ENCODE measurements at places on chromosomes 16 and 17.

GRCh38 chr17:52294301-52294700, 135.8 kb upstream of the CA10 start:
- no peak for DNase-seq

DNA sequence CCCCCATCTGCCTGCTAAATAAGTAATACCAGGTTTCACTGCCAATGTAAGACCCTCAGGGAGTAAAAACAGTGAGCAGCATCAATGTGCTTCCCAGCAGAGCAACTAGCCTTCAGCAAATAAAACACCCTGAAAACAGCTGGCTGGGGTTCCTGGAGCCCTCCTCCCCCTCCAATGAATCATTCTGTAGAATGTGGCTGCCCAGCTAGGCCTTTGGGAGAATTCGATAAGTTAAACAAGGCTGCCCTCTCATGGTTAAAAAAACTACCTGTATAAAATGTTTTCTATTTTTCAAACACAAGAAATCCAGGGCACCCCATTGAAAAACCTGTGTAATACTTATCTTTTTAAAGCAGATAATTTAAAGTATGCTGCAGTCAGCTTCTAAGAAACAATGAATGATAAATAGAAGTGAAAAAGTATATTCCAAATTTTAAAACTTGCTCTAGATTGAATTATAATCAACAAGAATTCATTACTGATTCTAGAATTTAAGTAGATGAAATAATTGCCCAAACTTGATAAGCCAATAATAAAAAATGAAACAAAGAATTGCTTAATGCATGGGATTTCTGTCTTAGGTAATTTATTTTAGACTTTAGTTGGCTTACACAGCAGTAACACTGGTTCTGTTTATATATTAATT, 9.4 kb upstream of the TOM1L1 start:
- peak; percentile 53 for DNase-seq

- no peak for DNase-seq
These were observed 48.7 kb downstream of the CCDC42 start for GRCh38 chr17:8695916-8696415.

GRCh38 chr16:27240948-27241531, 27.5 kb downstream of the NSMCE1 start:
- DNase-seq, result no peak

DNA sequence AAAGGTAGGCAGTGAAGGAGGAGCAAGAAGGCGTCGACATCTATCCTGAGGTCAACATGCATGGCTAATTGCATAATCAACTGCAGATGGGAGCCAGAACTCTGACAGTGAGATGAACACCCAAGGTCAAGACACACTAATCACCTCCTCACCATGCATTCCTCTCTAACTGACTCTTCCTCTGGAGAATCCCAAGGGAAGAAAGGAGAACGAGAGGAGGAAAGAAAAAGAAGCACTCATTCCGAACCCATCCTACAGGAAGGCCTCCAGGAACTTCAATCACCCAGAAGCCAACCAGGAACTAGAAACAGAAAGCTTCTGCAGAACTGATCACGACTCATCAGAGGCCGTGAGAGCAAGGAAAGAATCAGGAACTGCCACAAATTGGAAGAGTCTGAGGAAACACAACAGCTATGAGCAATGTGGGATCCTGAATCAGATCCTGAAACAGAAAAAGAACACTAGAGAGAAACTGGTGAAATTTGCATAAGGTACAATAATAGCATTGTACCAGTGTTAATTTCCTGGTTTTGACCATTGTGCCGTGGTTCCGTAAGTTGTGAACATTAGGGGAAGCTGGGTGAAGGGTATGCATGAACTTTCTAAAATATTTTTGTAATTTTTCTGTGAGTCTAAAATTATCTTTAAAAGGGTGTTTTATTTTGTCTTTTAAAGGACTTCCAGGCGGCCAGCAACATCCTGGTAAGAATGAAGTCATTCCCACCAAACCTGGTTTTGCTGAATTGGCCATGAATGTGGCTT, 10.0 kb upstream of the BEAN1 start:
- no peak for DNase-seq

GRCh38 chr17:74024871-74025531, 178.5 kb upstream of the RPL38 start:
- no peak for DNase-seq

- no peak for DNase-seq
These were observed 111.2 kb downstream of the RBFOX1 start for GRCh38 chr16:7443648-7444365.

GRCh38 chr17:79750650-79751545, 20.2 kb downstream of the ENPP7 start:
- DNase-seq, result no peak

DNA sequence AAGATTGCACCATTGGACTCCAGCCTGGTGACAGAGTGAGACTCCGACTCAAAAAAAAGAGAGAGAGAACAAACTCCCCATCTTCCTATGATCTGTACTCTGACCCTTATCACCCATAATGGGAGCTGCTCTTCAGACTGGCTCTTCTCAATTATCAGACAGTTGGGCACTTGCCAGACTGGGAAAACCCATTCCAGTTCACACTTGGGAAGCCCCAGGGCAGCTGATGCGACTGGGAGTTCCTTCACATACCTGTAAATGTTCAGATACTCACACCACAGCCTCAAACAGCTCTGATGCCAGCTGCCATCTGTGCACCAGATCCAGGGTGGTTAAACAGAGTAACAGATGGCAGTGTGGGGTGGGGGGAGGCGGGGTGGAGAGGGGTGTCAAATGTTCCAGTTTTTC, 23.8 kb upstream of the TMEM101 start:
- DNase-seq, result no peak

GRCh38 chr17:27989046-27989445, 53.4 kb upstream of the NLK start:
- DNase-seq, result no peak

GRCh38 chr17:39787041-39787440, 49.3 kb downstream of the GRB7 start:
- DNase-seq, result no peak

DNA sequence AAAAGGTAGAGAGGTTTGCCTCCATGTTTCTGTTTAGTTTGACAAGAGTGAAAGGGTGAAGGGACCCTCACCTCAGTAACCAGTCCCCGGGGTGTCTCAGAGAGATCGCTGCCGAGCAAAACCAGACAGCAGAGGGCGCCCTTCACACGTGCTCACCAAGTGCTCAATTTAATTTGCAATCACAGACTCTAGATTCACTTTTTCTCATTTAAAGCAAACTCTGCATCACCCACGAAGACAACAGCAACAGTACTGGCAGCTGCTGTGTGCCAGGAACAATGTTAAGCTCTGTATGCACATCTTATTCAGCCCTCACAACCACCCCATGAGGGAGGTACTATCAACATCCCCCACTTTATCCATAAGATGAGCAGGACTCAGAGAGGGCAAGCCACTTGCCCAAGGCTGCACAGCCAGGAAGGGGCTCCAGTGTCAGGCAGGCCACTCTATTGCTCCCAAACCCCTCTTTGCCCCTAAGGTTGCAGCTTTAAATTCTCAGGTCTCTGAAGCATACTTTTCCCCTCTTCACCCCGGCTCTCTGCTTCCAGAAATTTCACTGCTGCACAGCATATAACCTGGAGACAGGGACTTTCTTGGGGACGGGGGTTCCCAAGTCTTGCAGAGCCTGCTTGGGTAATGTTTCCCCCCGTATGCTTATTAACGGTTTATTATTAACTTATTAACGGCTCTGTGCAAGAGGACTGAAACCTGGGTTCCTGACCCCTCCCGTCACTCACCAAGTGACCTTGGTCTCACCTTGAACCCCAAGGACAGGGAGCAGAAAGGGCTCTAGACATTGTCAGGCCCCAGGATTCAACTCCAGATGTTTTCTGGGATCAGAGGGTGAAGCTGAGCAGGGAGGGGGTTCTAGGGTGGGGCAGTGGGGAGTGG, 70.9 kb downstream of the CNGB1 start:
- peak; percentile 42 for DNase-seq

DNA sequence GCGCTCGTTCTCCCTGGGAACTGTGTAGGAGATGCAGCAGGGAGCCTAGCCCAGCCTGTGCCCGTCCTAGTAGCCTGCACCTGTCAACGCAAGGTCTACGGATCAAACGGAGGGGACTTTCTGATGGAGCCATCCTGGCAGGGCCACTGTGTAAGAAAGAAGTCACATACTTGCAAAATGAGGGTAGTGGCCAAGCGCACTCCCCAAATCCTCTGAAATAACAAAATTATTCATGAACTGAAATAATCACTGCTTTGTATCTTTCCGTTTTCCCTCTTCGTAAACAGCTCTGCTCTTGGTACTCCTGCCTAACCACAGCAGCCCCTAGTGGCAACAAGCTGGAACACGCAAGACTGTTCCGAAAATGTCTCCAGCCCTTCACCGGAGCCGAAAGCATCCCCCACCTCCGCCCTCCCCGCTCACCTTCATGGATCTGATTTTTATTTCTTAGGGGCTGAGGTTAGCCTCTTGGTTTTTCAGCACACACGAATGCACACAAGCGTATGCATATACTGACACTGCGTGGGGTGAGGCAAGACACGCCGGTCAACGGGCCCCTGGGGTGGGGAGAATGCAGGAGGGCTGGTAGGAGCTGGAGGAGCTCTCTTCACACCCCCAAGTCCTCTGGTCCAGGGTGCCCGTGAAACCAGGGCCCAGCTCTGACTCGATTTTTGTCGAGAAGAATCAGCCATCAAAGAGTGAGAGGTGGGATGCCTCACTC, 100.8 kb downstream of the ABCC12 start:
- DNase-seq, result peak; percentile 56
